ENCODE measurements at places on chromosomes 4 and X.

DNA sequence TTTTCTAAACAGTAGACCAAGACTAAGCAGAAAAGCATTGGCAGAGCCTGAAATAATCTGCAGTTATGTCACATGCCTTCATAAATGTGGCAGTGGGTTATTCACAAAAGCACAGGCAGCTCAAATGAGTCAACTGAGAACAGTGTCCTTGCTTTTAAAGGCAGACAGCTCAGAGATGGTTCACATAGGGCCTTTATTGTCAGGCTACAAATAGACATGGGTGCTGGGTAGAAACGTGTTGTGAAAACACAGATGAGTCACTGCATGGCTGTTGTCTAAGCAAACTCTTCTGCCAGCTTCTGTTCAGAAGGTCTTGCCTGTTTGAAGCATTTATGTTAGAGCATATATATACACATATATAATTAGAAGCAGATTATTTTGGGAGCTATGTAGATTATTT, 118.0 kb downstream of the SLC4A4 start:
- DNase-seq = peak; percentile 93

- peak; percentile 42 for DNase-seq
Measured at GRCh38 chr4:2284934-2285612, 23.2 kb upstream of the MXD4 start.

DNA sequence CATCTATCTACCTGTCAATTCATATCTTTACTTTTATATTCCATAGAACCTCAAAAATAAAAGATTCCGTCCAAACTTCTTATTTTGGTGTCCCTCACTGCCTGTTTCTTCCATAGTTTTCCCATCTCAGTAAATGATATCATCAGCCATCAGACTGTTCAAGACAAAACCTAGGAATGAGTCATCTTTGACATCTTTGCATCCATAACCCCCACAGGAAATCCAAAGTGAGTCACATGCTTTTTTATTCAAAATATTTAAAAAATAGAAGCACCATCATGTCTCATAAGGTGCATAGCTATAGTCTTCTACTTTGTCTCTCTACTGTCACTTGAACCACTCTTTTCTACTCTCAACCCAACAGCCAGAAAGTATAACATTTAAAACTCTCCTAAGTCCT, 29.9 kb upstream of the CXXC4 start:
- peak; percentile 9 for DNase-seq

GRCh38 chr4:56427179-56427578, 8.2 kb downstream of the PPAT start:
- DNase-seq = no peak

- peak; percentile 26 for DNase-seq
Measured at GRCh38 chr4:139849219-139849618, 183.6 kb downstream of the MGST2 start.

GRCh38 chr4:105058177-105058812, 88.4 kb upstream of the TET2 start:
- DNase-seq = peak; percentile 87

GRCh38 chr4:180394312-180394711, 1848.9 kb upstream of the TENM3 start:
- no peak for DNase-seq

- no peak for DNase-seq
Measured at GRCh38 chr4:75180790-75181776, 248.2 kb downstream of the PARM1 start.

GRCh38 chrX:133090236-133090809, 6.6 kb downstream of the USP26 start:
- no peak for DNase-seq

DNA sequence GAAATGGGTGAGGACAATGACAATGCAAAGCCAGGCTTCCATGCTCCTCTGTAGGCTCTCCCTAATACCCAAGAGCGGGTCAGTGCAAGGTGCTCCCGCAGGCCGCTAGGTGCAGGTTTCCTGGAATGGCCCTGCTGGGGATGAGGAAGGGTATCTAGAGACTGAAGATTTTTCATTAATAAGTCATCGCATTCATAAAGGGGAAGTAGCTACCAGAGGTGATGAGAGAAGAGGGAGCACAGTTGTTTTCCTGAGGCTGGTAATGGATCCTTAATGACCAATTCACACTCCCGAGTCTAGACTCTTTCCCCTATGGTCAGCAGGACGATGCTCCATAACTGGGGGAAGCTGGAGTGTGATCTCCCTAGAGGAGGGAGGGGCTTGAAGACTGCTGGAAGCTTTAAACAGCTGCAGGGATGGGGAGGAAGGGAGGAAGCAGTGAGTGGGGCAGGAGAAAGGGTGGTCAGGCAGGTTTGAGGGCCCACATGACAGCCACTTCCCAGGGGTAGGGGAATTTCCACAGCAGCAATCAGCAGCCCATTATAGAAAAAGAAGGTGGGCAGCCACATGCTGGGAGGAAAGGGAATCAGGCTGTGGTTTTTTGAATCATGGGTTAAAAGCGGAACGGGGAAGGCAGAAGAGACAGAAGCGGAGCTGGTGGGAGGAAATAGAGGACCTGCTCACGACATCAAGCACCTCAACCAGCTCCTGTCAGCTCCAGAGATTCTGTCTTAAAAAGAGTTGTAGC, 10.2 kb upstream of the ATP6AP2 start:
- DNase-seq = no peak

GRCh38 chr4:95155759-95156451, 392.9 kb downstream of the UNC5C start:
- peak; percentile 85 for DNase-seq

DNA sequence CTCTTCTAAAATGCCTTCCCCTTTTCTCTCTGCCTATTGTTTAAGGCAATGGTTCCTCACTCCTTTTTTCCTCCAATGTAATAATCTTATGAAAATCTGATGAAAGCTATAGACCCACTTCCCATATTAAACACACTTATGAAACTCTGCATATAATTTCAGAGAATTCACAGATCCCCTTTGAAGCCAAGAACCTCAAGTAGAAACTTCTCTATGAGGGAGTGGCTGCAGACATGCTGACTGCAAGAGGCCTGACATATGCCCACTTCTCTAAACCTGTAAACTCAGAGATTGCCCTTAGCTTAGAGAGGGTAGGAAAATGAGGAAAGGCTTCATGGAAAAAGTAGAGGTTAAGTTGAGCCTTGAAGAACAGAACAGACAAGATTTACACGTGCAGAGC, 37.6 kb downstream of the TAB3 start:
- DNase-seq = no peak

GRCh38 chr4:38077791-38078489, 117.7 kb downstream of the PTTG2 start:
- no peak for DNase-seq

DNA sequence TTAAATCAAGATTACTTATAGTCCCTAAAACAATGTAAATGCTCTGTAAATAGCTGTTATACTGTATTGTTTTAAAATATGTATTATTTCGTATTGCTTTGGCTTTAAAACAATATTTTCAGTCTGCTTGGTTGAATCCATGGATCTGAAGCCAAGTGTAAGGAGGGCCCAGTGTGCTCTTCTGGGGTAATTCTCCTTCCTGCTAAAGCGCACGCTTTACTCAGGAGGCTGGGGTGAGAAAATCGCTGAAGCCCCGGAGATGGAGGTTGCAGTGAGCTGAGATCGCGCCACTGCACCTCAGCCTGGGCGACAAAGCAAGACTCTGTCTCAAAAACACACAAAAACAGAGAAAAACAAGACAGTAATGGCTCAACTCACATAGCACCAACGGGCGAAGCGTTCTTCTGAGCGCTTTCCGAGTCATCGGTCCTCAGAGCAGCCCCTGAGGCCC, 391 bp upstream of the IDUA start:
- DNase-seq = peak; percentile 6

DNA sequence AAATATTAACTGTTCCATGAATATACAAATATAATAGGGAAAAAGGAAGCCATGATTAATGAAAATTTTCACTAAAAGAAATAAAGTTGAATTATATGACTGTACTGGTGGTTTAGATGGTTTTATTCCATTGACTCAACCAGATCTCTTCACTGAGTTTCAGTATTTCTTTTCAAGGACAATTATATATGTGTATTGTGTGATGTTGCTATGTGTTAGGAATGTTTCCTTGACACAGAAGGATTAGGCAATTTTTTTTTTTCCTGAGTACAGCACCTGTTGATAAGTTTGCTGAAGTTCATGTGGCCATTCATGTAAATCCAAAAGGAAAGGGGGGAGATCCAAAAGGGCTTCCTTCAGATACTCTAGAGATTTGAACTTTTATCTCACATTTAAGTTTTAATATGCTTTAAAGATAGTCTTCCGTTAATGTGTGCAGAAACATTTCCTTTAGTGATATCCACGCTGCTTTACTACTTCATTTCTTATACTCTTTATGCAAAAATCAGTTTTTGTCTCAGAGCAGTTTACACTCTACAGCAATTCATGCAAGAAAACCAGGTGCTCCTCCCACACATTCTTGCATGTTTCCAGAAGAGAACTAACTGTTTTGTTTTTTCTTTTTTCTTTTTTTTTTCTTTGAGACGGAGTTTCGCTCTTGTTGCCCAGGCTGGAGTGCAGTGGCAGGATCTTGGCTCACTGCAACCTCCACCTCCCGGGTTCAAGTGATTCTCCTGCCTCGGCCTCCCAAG, 249.1 kb downstream of the RPA4 start:
- DNase-seq = peak; percentile 41

GRCh38 chr4:170190265-170190664, 100.5 kb upstream of the AADAT start:
- DNase-seq = no peak

- no peak for DNase-seq
Measured at GRCh38 chr4:46804781-46805413, 104.1 kb downstream of the COX7B2 start.

- no peak for DNase-seq
Measured at GRCh38 chrX:31969714-31970113, 897.9 kb upstream of the FTHL17 start.

DNA sequence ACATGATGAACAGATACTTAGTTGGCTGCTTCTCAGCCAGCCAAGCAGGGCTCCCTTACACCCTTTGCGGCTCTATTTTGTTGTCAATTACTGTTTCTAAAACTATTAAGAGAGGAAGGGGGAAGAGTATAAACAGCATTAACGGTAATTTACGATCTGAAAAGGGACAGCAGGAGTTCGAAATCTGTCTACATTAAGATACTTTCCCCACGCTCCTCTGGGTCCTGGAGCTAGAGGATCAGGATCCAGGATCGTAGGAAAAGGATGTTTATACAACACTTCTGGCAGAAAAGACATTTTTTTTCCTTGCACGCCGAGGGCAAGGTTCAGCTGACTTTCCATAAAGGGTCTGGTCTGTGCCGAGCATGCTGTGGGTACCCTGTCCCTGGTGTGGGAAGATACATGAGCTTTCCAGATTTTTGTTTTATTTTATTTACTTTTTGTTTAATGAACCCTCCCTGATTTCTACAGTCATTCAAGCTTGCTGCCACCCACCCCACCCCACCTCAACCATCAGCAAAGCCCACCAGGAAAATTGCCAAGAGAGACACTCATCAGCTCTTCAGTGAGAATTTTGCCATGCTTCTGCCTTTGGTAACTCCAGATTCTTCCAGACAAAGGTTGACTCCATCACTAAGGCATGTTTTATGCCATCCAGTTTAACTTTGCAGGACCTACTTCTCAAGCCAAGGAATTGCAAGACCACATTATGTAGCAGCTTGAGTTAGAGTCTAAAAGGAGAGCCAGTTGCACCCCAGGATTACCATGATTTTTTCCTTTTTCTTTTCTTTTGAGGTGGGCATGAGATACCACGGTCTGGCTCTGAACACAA, 188.1 kb downstream of the QDPR start:
- no peak for DNase-seq

GRCh38 chrX:106862972-106863688, 40.0 kb downstream of the RIPPLY1 start:
- DNase-seq = no peak

DNA sequence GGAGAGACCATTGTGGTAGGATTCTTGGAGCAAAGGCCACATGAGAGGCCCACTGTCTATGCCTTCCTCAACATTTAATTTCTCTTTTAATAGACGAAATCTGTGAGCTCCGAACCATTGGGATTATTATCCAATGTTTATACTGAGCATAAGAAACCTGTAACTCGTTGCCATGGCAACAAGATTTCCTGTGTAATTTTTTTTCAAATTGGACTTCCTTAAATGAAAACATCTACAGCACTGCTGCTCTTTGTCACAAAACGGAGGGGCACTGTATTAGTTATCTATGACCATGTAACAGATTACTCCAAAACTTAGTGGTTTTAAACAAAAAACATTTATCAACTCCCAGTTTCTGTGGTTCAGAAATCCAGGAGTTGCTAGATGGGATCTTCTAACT, 38.7 kb downstream of the PPP1R2C start:
- no peak for DNase-seq

GRCh38 chrX:69630147-69630546, 14.2 kb downstream of the EDA start:
- no peak for DNase-seq

DNA sequence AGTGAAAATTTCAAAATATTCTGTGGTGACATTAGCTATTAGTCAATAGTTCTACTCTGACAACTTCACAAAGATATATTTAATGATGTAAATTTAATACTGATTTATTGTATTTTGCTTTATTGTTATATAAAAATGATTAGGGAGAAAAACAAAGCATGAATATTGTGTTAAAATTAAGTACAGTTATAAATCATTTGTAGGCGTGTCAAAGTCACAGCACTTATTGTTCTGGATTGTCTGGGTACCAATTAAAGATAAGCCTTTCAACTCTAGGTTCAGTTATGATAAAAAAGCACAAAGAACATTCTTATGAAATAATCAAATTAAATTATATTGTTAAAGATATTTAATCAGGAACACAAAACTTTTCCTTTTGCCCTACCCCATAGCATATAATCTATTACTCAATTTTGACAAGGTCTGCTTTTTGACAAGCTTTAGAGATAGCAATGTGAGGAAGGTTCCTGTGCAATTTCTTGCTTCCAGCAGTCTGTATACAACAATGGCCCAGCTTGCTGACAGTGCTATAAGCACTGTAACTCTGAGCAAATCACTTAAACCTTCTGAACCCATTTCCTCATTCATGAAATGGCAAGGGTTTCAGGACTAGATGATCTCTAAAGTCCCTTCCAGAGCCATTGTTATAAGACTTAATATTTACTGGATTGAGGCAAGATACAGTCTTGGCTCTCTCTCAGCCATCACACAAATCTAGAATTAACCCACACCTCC, 910.3 kb upstream of the LCORL start:
- DNase-seq = no peak

GRCh38 chr4:165208741-165209388, 1.5 kb downstream of the KLHL2 start:
- no peak for DNase-seq

GRCh38 chrX:40054793-40055192, 43.0 kb downstream of the BCOR start:
- DNase-seq = no peak

DNA sequence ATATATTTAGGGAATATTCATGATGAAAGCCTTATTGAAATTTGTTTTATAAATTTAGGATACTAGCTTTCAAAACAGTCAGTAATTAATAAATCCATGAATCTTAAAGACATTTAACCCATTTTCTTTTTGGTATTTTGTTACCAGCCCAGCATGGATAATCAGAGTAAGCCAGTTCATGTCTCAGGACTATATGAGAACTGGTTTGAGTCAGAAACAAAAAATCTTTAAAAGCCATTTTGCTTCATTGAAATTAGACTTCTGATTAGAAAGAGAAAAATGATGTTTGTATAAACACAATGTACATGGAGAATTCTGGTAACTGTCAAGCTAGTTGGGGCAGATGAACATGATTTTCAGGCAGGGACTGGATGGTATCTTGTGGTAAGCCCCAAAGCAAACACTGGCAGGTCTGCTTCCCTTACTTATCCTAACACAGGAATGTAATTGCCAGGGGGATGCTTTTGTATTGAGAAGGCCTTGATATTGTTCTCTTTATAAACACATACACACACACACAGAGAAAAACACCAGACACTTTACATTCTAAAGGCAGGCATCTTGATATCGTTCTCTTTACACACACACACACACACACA, 9.4 kb downstream of the ARHGAP10 start:
- DNase-seq = peak; percentile 93

GRCh38 chr4:3085948-3086670, 11.6 kb downstream of the HTT start:
- no peak for DNase-seq

Data from amniotic epithelial cell (primary cell).